Osteocyte (in vitro differentiated cells): ENCODE measurements at places on chromosomes 13 and 19. TPM values are rescaled to one million over a fixed set of nuclear protein-coding genes. Genes with fewer than 3 reads are reported as not detected.

Gene RBM42
- total RNA-seq, result 88.9 and 95.3 TPM in 2 replicates

Gene ZNF429
- 8.7 and 9.7 TPM in 2 replicates for total RNA-seq

Gene PGLYRP2
- total RNA-seq, result not detected in 2 replicates

Gene NOTCH3
- total RNA-seq, result 178 and 200 TPM in 2 replicates

Gene GRK1
- total RNA-seq, result 0.24 TPM in 1 of 2 replicates, not detected in the other

Gene TBXA2R
- total RNA-seq, result 0.30 TPM in 1 of 2 replicates, not detected in the other

Gene FLT3
- not detected in 2 replicates for total RNA-seq

Gene SMIM44
- not detected in 2 replicates for total RNA-seq

Gene ZNF730
- 2.3 and 2.4 TPM in 2 replicates for total RNA-seq

Gene TSHZ3
- total RNA-seq, result 10.7 and 11.9 TPM in 2 replicates
